ENCODE measurements at places on chromosomes 1 and 21. TPM values are rescaled to one million over a fixed set of nuclear protein-coding genes. Genes with fewer than 3 reads are reported as not detected.

DNA sequence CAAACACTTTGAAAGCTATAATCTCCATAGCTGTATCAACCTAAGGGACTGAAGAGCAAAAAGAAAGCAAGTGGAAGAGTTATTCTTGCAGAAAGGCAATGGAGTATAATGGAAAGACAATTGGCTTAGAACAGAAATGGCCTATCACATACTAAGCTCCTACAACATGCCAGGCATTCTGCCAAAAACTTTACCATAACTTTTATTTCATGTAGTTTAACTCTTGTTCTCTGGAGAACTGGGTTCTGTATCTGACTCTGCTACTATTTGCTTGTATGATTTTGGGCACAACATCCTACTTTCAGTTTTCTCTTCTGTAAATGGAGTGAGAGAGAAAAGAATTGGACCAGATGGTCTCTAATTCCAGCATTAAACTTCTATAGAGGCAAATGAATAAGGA, 449.1 kb downstream of the GPATCH2 start:
- no peak for DNase-seq

DNA sequence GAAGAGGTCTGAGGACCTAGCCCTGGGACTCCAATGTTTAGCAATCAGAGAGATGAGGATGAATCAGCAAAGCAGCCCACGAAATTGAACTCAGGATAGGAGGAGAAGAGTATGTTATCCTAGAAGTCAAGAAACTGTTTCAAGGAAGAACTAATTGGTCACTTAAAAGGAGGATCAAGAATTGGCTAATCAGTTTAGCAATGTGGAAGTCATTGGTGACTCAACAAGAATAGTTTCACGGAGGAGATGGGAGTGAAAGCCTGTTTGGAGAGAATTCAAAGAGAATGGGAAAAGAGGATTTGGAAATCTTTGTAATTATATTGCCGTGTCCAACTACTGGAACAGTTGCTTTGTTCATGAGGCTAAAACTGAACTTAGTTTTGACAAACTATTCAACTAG, 7.4 kb downstream of the HMCN1 start:
- DNase-seq: no peak

Gene CYP4A22
- total RNA-seq: not detected

GRCh38 chr1:16032388-16033102, 10.7 kb downstream of the CLCNKA start:
- DNase-seq: peak; percentile 78

Gene ZBTB8B
- total RNA-seq: not detected

GRCh38 chr1:1721201-1721600, 3.0 kb downstream of the CDK11A start:
- no peak for DNase-seq

- peak; percentile 28 for DNase-seq
Measured at GRCh38 chr1:28973596-28974421, 59.4 kb downstream of the EPB41 start.

- DNase-seq: no peak
Measured at GRCh38 chr1:43370564-43370963, 2.8 kb upstream of the ELOVL1 start.

DNA sequence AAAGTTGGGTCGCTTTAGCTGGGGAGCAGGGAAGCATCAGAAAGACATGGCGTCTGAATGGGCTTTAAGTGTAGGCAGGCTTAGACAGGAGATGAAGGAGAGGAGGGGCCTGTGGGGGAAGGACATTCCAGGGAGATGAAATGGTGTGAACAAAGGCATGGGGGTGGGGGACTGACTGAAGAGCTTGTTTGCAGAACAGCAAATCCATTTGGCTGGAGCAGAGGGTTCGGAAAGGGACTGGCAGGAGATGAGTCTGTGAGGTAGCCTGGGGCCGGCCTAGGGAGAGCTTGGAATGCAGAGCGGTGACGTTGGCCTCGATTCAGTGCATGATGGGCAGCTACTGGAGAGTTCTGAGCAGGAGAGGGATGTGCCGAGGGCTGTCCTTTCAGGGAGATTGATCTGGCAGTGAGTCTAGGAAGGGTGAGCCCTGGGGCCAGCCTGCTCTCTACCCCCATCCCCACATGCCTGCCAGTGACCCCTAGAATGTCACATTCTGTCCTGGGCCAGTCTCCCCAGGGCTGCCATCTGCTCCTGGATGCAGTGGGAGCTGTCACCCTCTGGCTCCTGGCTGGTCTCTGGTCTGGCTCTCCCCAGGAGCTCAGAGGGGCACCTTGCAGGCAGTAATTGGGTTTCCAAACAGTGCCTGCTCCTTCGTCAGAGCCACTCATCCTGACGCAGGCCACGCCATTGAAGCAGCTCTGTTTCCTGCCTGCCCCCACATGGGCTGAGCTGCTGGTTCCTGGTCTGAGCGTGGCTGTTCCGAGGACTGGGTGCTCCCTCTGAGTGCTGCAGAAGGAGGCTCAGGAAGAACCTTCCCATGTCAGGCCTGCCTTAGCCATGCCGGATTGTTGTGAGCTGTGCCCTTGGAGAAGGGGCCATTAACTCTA, 22.3 kb upstream of the TMEM222 start:
- no peak for DNase-seq

DNA sequence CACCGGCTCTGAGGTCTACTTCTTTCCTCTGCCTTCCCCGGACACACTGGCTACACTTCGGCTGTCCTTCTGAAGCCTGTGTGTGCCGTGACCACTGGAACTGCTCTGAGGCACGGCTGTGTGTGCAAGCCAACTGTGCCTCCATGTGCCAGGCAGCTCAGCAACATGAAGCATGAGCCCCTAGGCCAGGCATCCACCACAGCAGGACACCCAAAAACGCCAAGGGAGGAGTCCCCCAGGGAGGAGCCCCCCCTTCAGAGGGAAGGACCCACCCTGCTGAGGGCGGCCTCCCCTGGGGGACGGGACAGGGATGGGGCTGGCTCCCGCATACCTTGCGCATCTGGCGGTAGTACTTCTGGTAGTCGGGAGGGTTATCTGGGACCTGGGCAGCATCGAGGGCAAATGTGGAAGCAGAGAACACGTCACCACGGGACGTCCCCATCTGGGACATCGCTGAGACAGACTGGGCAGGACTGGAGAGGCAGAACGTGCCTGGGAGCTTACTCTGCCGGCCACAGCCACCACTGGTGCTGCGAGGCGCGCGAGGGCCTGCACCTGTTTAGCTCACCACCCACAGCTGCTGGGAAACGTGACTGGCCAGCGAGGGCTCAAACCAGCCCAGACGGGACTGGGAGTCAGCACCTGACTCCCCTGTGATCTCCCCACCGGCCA, 20.5 kb downstream of the LSS start:
- no peak for DNase-seq

Data from Caki2 (cell line).